ENCODE measurements at places on chromosomes 13 and 19.

GRCh38 chr19:17811103-17811502, 10.2 kb downstream of the INSL3 start:
- DNase-seq, result no peak

DNA sequence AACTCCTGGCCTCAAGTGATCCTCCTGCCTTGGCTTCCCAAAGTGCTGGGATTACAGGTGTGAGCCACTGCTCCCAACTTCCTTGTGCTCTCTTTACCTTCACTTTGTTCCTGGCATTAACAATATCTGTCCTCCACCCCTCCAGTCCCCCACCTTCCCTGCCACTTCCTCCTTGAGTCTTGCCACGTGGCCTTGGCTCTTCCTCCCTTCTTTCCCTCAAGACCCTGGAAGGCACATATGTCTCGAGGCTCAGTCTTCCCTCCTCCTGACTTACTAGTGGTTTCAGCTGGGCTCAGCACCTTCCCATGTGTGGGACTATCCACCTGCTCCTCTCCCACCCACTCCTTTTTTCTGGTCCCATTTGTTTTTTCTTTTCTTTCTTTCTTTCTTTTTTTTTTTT, 70.6 kb downstream of the IER2 start:
- DNase-seq, result no peak

- DNase-seq, result no peak
Observed at GRCh38 chr13:51229731-51230130, 7.5 kb downstream of the FAM124A start.

- DNase-seq, result no peak
Observed at GRCh38 chr19:17755977-17756670, 4.8 kb downstream of the FCHO1 start.

- DNase-seq, result no peak
Observed at GRCh38 chr19:6736169-6736916, 1.0 kb downstream of the GPR108 start.

DNA sequence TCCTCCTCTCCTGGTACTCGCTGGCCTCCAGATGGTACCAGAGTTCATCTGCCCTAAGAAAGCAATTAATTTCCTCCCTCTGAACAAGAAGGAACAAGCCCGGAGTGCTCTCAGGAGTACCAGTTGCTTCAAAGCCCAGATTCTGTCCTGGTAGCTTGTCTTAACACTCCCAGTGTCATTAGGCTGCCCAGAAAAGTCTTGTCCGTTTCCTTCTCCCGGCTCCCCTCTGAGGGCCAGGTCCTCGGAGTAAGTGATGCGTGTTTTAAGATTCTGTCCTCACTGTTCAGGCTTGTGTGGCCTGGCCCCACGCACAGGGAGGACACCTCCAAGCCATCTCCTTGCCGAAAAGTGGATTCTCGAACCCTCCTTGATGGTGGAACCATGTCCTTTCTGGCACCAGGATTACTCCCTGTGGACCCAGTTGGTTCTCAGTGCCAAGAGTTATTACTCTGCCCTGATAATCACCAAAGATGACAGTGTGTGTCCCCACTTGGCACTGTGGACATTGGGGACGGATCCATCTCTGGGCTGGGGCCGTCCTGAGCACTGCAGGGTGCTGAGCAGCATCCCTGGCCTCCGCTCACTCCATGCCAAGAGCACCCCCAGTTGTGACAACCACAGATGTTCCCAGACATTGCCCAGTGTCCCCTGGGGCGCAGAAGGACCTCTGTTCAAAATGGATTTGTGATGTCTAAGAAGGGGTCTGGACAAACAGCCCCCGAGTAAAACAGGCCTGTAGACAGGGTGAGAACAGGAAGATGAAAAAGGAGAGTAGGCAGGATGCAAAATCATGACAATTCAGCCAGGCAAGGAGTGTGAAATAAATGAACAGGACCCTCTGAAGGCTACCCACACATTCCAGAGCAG, 52.4 kb downstream of the RFX2 start:
- DNase-seq, result no peak

GRCh38 chr13:42720113-42720857, 61.1 kb upstream of the FAM216B start:
- no peak for DNase-seq

DNA sequence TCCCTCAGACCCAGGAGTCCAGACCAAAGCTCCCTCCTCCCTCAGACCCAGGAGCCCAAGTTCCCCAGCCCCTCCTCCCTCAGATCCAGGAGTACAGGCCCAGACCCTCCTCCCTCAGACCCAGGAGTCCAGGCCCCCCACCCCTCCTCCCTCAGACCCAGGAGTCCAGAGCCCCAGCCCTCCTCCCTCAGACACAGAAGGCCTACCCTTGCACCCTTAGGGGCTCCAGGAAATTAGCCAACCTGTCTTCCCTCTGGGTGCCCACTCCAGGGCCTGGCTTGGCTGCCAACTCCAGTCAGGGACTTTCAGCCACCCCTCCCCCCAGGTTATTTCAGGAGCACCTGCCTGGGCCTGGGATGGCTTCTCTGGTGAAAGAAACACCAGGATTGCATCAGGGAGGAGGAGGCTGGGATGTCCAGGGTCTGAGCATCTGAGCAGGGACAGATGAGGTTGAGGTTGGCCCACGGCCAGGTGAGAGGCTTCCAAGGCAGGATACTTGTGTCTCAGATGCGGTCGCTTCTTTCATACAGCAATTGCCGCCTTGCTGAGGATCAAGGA, at the start of gene FGF21:
Gene FGF21 (plus strand): TSS at position 441 of the 558 bp plus-strand sequence. CDS start 713 bp downstream, outside the sequence.
- DNase-seq, result no peak

- no peak for DNase-seq
Observed at GRCh38 chr13:46801858-46802257, 4.9 kb upstream of the ESD start.

- DNase-seq, result no peak
Observed at GRCh38 chr19:42357290-42357689, 31.9 kb downstream of the MEGF8 start.

DNA sequence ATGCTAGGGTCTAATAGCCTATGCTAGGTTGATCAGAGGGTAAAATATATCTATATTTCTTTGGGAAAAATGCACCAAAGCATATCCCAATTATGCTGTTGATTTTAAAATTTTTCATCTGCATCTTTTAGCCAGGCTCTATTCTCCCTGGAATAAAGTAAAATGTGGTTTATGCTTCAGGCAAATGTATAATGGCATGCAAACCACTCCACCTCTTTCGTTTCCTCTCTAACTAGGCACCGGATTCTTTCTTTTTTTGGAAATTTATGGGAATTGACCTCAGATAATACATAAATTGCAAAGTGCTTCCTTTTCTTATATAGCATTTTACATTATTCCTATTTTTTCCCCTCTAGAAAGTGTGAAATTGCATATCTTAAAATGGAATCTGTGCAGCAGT, 386.5 kb downstream of the OLFM4 start:
- DNase-seq, result no peak

- no peak for DNase-seq
Observed at GRCh38 chr13:27964741-27965323, 4.3 kb downstream of the CDX2 start.

- DNase-seq, result no peak
Observed at GRCh38 chr19:2820112-2820702, 539 bp downstream of the ZNF554 start.

DNA sequence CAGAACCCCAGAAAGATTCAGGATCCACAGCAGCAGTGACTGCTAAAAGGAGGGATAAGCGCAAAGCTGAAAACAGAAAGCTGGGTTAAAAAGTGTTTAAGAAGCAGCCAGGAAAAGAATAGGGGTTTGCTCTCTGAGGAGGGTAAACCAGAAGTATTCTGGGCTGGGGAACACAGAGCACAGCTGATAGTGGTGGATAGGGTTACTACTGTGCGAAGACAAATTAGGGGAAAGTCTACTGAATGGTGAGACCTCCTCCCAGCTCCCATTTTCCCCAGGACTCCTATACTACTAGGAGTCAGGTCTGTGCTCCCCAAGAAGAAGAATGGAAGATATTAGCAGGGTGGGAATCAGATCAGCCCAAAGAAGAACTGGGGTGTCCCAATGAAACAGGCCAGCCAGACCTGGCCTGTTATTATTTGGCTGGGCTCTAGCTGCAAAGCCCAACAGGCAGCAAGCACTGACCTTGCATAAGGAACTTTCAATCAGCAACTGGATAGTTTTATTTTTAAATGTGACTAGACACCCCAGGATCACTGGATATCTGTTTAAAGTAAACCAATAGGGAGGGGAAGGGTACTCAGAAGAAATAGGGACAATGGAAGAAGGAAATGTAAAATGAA, 43.5 kb upstream of the SERTM1 start:
- DNase-seq, result no peak

DNA sequence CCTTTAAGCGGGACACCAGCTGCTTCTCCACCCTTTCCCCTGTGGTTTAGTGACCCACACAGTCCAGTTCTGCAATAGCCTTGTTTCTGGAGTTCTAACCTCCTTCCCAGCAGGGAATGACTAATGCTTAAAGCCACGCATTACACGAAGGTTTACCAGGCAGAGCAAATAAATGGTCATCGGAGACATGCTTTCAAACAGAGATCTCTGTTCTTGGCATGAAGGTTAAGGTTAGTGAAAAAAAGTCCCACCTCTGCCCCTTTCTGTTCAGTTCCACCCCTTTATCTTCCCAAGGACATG, 25.3 kb upstream of the MEDAG start:
- no peak for DNase-seq

DNA sequence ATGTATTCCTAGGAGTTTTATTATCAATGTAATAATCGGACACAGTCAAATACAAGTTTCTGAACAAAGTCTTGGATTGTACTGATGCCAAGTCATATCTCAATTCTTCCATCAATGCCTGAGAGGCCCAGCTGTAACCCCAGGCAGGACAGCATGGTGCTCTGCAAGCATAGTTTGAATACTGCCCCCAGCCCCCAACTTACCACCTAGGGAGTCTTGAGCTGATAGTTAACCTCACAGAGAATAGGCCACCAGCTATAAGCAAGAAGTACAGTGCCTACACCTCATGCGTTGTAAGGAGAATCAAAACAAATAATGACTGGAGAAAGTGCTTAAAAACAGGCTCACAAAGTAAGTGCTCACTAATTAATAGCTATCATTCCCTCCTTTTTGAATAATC, 2.7 kb downstream of the PROSER1 start:
- no peak for DNase-seq

GRCh38 chr13:76799696-76800095, 86.5 kb downstream of the KCTD12 start:
- DNase-seq, result no peak

DNA sequence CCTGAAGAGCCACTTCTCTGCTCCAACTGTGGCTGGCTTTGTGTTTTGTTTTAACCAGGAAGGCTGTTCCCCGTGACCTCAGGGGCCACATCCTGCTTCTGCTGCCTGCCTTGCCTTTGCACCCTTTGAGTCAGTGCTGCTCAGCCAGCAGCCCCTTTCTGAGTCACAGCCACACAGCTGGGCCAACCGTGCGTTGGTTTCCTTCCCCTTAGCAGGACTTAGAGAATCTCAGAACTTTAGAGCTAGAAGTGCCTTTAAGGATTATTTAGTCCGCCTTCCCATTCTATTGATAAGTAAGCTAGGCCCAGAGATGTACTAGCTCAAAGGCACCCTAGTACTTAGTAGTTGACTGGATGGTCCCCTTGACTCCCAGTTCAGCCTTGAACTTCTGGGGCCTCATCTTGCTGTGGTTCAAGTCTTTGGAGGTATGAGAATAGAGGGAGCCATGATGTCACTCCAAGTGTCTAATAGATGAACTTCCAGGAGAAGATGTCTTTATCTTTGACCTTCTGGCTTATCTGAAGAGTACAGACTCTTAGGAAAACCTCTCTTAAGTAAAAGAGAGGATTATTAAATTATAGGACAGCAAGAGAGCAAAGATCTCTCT, 8.0 kb downstream of the RGCC start:
- no peak for DNase-seq

GRCh38 chr19:41850381-41850780, 5.5 kb downstream of the DMRTC2 start:
- no peak for DNase-seq

All from thoracic aorta (tissue), 2 donors.